Activated naive CD8-positive, alpha-beta T cell treated with anti-CD3 and anti-CD28 coated beads, Interleukin-2, amount 50 U/mL, for 24 hours (primary cell): ENCODE measurements at places on chromosomes 5 and 9.
A peak's percentile ranks its signal among the peaks of the same experiment; 100 is the strongest.

GRCh38 chr9:113955076-113955752, 79.1 kb downstream of the ZNF618 start:
- no peak for DNase-seq

- no peak for DNase-seq
Observed at GRCh38 chr5:6365977-6366590, 12.3 kb downstream of the MED10 start.

- DNase-seq: no peak
Observed at GRCh38 chr9:121184463-121184862, 17.2 kb downstream of the RAB14 start.

- no peak for DNase-seq
Observed at GRCh38 chr5:132253452-132254320, 3.8 kb upstream of the PDLIM4 start.

GRCh38 chr5:73435759-73436534, 12.6 kb downstream of the FOXD1 start:
- DNase-seq: no peak

DNA sequence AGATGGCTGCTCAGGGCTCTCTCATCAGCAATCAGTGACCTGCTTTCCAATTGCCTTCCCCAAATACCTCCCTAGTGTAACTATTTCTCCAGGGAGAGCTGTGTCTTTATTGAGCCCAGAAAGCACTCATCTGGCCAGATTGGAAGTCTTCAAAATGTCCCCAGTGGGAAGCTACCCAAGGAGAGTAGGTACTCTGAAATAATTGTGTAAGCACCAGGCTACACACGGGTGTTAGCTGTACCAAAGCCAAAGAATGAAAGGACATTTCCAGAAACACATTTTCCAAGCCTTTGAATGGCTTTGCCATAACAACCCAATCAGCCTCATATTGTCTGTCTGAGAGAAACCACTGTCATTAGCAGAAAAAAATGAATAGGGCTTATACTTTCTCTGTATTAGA, 318.8 kb downstream of the FAM170A start:
- DNase-seq: no peak

- DNase-seq: no peak
Observed at GRCh38 chr5:125536095-125536494, 789.7 kb upstream of the ZNF608 start.

GRCh38 chr5:120778491-120779484, 314.7 kb downstream of the PRR16 start:
- DNase-seq: no peak

DNA sequence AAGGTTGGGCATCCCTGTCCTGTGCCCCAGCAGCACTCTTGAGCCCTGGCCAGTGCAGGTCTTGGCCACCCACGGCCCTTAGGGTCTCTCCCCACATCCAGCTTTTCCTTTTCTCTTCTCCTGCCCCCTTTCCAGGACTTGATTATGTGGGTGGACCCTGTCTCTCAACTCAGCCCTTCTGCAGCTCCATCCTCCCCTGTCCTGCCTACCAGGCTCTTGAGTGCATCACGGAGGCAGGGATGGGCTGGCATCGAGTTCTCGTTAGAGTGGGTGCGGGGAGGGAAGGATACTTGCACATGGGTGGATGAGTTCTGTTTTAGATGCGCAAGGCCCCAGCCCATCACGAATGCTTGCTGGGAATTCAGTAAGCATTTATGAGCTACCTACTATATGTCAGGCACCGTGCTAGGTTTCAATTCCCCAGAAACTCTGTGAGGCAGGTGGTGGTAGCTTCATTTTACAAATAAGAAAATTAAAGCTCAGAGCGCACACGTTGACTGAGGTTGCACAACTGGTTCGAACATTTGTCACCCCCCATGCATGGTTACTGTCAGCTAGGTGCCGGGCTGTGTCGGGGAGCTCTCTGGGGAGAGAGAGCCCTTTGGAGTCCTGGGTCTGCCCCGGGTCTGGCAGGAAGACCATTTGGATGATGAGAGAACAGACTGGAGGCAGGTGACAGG, 144.6 kb upstream of the PITX1 start:
- no peak for DNase-seq

DNA sequence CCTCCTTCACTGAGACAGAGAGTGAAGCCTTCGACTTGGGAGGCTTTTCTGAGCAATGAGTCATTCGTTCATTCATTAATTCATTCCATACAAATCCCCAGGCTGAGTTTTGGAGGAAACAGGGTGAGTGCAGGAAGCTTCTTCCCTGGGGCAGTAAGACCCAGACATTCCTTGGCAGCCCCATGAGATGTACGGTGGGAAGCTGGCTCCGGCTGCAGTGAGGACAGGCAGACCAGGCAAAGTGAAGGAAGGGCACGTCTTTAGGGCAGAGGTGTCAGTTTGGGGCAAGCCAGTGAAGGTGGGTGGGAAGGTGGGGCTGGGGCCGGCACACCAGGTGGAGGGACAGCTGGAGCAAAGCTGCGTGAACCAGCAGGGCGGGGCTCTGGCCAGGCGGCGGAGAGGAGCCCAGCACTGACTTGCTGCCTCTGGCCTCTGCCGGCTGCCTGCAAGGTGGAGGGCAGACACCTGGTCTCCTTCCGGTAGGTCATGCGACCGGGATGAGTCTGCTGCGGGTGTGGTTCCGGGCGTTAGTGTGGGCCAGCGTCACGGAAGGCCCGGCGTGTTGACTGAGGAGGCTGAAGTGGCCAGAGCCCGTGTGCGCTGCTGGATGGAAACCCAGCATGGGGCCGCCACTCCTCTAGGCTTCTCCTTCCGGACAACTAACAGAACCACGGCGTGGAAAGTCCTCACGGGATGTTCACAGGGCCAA, 16.6 kb downstream of the OLFM1 start:
- DNase-seq: no peak

GRCh38 chr9:86600291-86600690, 246.1 kb upstream of the TUT7 start:
- no peak for DNase-seq

DNA sequence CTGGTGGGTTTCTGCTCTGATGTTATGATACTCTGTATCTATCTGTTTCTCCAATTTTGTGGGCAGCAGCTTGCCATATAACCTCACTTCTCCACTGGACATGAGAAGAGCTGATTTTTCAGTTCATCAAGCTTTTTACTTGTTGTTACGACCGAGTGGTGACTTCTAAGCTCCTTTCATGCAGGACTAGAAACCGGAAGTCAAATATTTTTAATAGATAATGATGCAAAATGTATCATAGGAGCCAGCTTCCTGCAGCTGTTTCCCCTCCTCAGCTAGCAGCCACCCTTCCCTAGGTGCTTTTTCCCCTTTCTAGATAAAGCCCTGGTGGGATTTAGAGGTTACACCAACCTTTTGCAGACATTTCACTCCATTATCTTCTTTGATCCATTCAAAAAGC, 17.0 kb upstream of the ADAM19 start:
- DNase-seq: no peak

- DNase-seq: no peak
Observed at GRCh38 chr5:179176571-179177230, 116.5 kb downstream of the ZNF354C start.

DNA sequence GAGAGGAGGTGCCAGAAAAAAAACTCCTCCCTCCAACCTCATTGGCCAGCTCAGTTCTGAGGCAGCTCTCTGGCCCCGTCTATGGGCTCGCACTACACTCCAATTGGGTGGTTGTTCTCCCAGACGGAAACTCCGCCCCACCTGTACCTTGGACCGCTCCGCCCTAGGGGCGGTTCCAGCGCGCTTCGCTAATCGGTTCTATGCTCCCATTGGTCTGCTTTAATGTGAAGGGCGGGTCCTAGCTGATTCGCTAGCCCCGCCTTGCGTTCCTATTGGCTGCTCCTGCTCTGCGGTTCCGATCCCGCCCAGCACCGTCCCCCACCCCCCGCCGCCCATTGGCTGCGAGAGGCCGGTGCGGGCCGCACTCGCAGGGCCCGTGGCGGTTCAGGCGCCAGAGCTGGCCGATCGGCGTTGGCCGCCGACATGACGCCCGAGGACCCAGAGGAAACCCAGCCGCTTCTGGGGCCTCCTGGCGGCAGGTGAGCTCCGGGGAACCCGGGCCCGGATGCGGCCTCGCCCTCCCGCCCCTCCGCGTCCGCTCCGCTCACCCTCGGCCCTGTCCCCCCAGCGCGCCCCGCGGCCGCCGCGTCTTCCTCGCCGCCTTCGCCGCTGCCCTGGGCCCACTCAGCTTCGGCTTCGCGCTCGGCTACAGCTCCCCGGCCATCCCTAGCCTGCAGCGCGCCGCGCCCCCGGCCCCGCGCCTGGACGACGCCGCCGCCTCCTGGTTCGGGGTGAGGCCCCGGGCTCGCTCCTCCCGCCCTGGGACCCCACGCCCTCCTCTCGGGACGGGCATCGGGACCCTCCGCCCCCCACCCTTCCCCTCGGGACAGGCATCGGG, at the start of gene SLC2A8:
Gene SLC2A8, plus strand, starts transcription at position 362 of the 838 bp plus-strand sequence. Its CDS starts 62 bp downstream, at position 424.
- peak; percentile 86 for DNase-seq
